ENCODE measurements at places on chromosomes 2 and 18. TPM values are rescaled to one million over a fixed set of nuclear protein-coding genes. Genes with fewer than 3 reads are reported as not detected.

- H3K27ac ChIP-seq = no peak overlapping the region
- H3K4me1 ChIP-seq = no peaks in the 10 kb centered on the region
- H3K4me3 ChIP-seq = no peak overlapping the region
- no peak for DNase-seq
These were observed 3.5 kb downstream of the EML6 start for GRCh38 chr2:54726940-54727339.

The SOX11 gene
- 0.66 TPM for polyA plus RNA-seq

The PID1 gene
- polyA plus RNA-seq = 11.9 TPM

GRCh38 chr2:150505178-150505577 is 17.7 kb upstream of the RND3 start:
- DNase-seq = no peak
- no peak overlapping the region for H3K4me3 ChIP-seq
- H3K4me1 ChIP-seq = peaks cover 4% of the 10 kb centered on the region
- no peak overlapping the region for H3K27ac ChIP-seq

GRCh38 chr2:68880213-68880612 is 9.0 kb upstream of the BMP10 start:
- no peak overlapping the region for H3K27ac ChIP-seq
- H3K36me3 ChIP-seq = no peaks in the 10 kb centered on the region
- peaks cover 13% of the 10 kb centered on the region for H3K27me3 ChIP-seq
- peaks cover 14% of the 10 kb centered on the region for H3K4me1 ChIP-seq

DNA sequence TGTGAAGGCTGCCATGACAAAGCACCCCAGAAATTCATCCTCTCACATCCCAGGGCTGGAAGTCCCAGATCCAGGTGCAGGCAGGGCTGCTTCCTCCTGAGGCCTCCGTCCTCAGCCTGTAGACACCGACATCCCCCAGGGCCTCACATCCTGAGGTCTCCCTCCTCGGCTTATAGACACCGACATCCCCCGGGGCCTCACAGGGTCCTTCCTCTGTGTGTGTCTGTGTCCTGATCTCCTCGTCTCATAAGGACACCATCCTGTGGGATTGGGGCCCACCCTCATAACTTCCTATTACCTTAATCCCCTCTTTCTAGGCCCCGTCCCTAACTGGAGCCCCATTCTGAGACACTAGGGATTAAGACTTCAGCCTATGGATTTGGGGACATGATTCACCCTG is 92.0 kb upstream of the SNTG2 start:
- no peak for DNase-seq
- no peaks in the 10 kb centered on the region for H3K4me1 ChIP-seq
- no peak overlapping the region for H3K27ac ChIP-seq
- H3K4me3 ChIP-seq = no peak overlapping the region

DNA sequence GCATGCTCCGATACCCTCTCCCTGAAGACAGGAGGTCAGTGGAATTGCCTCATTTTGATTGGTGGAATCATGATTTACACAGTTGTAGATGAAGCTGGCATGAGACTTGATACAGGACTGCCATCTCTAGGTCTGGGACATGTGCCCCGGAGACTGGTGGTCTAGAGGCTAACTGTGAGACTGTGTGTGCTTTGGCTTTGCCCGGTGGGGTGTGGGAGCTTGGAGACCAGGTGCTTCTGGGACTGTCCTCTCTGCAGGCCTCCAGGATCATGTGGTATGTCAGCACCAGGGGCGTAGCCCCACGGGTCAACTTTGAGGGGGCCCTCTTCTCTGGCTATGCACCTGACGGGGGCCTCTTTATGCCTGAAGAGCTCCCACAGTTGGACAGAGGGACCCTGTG is 2.7 kb downstream of the THNSL2 start:
- no peaks in the 10 kb centered on the region for H3K27me3 ChIP-seq
- DNase-seq = no peak
- H3K36me3 ChIP-seq = peaks cover 5% of the 10 kb centered on the region
- H3K27ac ChIP-seq = no peak overlapping the region
- H3K4me1 ChIP-seq = peaks cover 8% of the 10 kb centered on the region
- H3K4me3 ChIP-seq = no peak overlapping the region

- no peaks in the 10 kb centered on the region for H3K27me3 ChIP-seq
- no peak overlapping the region for H3K4me3 ChIP-seq
- no peaks in the 10 kb centered on the region for H3K4me1 ChIP-seq
These were observed 27.7 kb downstream of the SLC66A3 start for GRCh38 chr2:11182951-11183350.

DNA sequence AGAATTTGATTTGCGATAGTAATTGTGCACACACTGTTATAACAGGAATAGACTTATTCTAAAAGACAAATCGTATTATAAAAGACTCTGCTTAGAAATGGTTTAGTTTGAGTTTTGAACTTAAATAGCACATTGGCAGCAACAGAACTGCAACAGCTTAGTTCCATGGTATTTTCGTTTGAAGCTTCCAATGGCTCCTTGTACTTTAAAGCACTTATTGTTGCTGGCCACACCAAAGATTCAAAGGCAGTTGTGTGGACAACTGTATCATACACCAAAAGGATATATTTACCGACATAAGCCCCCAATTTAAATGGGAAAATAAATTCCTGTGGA is 627 bp downstream of the WIPF1 start:
- DNase-seq = no peak
- peak overlapping the region; percentile 69 for H3K27ac ChIP-seq
- H3K4me1 ChIP-seq = peaks cover 33% of the 10 kb centered on the region

GRCh38 chr18:6729247-6730091 is at the start of gene ARHGAP28:
ARHGAP28 (plus strand) TSS chr18:6729716; CDS start chr18:6729822, 106 bp downstream.
- H3K4me3 ChIP-seq = peak within 1 kb of the TSS; percentile 40
- DNase-seq = peak; percentile 83
- no peaks in the 10 kb centered on the region for H3K27me3 ChIP-seq
- H3K36me3 ChIP-seq = no peaks in the 10 kb centered on the region
- peaks cover 23% of the 10 kb centered on the region for H3K4me1 ChIP-seq

DNA sequence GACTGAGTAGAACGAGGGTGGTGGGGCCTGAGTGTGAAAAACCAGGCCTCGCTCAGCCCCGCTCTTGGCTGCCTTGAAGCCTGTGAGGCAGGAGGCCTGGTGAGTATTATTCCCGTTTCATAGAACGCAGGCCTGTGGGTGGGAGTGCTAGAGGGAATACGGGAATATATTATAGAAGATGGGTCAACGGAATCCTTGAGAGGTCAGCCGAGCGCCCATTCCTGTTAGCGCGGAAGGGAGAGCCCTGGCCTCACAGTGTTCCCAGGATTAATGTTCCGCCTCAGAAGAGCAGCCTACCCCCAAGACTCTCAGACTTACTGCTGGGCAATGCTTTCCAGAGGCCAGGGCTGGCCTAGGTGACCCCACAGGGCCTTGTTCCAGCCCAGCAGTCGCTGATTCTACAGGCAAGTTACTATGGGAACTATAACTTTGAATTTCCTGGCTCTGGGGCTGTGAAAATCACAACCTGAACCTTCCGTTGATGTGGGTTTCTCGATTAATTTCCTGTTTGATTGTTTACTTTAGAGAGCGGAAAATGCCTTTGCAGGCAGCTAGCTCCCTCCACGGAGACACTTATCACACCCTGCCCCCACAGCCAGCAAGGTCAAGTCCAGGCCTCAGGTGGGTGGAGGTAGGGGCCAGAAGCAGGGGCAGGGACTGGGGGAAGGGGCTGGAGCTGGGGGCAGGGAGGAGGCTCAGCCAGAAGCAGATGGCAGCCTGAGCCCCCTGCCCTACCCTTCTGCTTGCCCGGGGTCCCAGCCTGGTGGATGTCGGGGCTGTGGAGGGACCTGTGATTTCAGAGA is 108.3 kb downstream of the SMAD7 start:
- H3K4me3 ChIP-seq = no peak overlapping the region
- peaks cover 78% of the 10 kb centered on the region for H3K4me1 ChIP-seq
- no peaks in the 10 kb centered on the region for H3K27me3 ChIP-seq
- peak overlapping the region; percentile 72 for H3K27ac ChIP-seq
- H3K36me3 ChIP-seq = no peaks in the 10 kb centered on the region

The CNRIP1 gene
- 10.5 TPM for polyA plus RNA-seq

The MAB21L4 gene
- polyA plus RNA-seq = not detected

- no peak overlapping the region for H3K27ac ChIP-seq
- no peaks in the 10 kb centered on the region for H3K27me3 ChIP-seq
- H3K36me3 ChIP-seq = no peaks in the 10 kb centered on the region
These were observed 85.0 kb upstream of the LINC00305 start for GRCh38 chr18:64233851-64234250.

DNA sequence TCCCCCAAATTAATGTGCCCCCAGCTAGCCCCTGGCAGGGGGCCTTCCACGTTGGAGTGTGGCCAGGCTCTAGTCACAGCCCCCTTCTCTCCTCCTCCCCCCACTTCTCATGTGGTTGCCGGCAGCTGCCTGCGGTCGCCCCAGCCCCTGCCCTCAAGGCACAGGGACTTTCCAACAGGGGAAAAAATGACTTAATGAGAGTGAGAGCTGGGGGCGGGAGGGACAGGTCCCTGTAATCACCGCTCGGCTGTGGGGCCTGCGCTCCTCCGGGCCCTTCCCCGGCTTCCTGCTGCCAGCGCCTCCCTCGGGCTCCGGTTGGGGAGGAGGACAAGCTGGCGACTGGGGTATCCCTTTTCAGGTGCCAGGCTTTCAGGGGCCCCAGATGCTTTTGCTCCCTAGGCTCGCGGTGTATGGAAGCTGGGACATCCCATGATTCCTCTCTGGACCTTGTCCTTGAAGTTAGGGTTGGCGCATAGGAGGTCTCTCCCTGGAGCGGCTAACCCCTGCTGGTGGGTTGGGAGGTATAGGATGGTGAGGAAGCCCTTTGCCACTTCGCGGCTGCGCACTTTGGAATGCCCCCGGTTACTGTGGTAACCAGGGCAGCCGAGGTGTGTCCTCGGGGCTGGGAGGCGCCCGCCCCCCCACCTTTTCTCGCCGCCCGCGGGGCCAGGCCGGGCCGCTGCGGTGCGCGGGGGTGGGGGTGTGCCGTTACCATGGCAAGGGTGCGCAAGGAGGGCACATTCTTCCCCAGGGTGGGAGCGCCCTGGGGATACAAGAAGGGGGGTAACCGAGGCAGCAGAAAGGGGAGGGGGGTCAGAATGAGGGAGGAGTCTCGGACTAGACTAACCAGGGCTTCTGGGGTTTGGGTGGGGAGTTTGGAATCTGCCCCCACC is 16.1 kb downstream of the WNT10A start:
- no peak overlapping the region for H3K4me3 ChIP-seq
- DNase-seq = no peak
- H3K4me1 ChIP-seq = peaks cover 32% of the 10 kb centered on the region
- peaks cover 95% of the 10 kb centered on the region for H3K27me3 ChIP-seq

DNA sequence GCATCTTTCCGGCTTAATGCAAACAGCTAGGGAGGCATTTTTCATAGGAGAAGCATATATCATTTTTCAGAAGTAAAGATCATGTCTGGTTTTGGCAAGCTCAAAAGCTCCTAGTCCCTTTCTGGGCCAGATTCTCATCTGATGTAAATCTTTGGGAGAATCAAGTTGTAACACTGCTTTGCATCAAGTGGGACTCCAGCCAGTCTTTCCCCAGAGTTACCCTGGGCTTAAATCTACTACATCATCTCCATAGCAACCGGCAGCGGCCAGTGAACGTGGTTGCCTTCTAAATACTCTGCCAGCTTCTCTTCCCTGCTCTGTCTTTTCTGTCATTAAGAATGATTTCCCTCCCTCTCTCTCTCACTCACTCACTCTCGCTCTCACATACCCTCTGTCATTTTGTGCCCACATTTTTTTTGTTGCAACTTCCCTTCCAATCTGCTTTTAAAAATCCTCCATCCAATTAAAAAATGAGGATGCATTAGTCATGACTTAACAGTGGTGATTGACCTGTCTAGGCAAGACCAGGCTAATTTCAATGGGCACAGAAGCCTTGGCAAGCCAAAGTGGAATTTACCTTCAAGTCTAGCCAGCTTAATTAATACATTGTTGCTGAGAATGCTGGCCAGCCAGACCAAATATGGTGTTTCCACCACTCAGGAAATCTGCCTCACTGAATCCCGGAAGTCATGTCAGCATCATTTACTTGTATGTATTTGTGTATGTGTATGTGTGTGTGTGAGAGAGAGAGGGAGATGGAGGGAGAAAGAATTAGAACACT is 93.0 kb downstream of the NRP2 start:
- no peak for DNase-seq
- H3K4me1 ChIP-seq = no peaks in the 10 kb centered on the region
- no peak overlapping the region for H3K4me3 ChIP-seq
- no peak overlapping the region for H3K27ac ChIP-seq

DNA sequence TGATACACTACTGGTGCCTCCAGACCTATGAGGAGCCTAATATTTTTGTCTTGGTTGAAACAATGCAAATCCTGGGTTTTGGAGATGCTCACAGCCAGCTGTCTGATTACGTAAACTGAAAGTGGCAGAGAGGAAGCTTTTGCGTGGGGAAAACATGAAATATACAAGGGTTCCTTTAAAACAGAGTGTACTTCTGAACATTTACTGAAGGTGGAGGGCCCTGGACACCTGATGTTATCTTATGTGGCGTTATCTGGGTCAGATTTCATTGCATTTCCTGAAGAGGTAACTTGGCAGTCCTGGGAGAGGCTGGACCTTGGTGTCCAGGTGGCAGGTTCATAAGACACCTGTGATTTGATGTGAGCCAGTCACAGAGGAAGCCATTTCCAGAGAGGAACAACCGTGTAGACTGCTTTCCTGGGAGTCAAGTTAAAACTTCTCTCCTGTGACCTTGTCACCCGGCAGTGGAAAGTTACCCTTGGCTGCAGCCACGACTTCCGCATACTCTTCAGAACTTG is 105.0 kb downstream of the NEDD4L start:
- no peaks in the 10 kb centered on the region for H3K27me3 ChIP-seq
- no peaks in the 10 kb centered on the region for H3K4me1 ChIP-seq
- H3K27ac ChIP-seq = no peak overlapping the region
- no peak for DNase-seq
- H3K4me3 ChIP-seq = no peak overlapping the region

The MOGAT1 gene
- 0.07 TPM for polyA plus RNA-seq

GRCh38 chr2:68594041-68594440 is 49.3 kb upstream of the PROKR1 start:
- DNase-seq = no peak
- no peak overlapping the region for H3K4me3 ChIP-seq
- H3K27me3 ChIP-seq = no peaks in the 10 kb centered on the region
- H3K36me3 ChIP-seq = no peaks in the 10 kb centered on the region
- peaks cover 15% of the 10 kb centered on the region for H3K4me1 ChIP-seq

The LYG2 gene
- not detected for polyA plus RNA-seq

The AKAIN1 gene
- not detected for polyA plus RNA-seq

DNA sequence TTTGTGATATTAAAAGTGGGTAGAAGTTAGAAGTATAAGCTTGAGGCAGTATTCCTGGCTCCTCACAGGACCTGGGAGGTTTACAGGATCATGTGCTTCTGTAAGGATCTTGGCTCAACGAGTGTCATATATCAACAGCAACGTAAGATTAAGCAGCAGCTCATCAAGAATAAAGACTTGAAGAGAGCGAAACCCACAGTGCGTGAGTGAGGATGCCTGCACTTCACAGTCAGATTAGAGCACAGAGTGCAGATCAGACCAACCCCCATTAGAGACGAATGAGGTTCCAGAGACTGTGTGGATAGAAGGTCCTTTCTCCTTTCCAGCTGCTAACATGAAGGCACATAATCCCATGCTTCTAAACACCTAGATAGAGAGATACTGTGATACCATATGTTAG is 1656.7 kb upstream of the NXPH2 start:
- DNase-seq = no peak
- H3K27me3 ChIP-seq = no peaks in the 10 kb centered on the region
- H3K4me1 ChIP-seq = no peaks in the 10 kb centered on the region
- no peak overlapping the region for H3K4me3 ChIP-seq
- no peaks in the 10 kb centered on the region for H3K36me3 ChIP-seq
- no peak overlapping the region for H3K27ac ChIP-seq

Measured in heart right ventricle (tissue), 16 donors.